ENCODE measurements at places on chromosomes 5 and 9.

- DNase-seq = no peak
These were observed 55.7 kb upstream of the DPYSL3 start for GRCh38 chr5:147565524-147565923.

DNA sequence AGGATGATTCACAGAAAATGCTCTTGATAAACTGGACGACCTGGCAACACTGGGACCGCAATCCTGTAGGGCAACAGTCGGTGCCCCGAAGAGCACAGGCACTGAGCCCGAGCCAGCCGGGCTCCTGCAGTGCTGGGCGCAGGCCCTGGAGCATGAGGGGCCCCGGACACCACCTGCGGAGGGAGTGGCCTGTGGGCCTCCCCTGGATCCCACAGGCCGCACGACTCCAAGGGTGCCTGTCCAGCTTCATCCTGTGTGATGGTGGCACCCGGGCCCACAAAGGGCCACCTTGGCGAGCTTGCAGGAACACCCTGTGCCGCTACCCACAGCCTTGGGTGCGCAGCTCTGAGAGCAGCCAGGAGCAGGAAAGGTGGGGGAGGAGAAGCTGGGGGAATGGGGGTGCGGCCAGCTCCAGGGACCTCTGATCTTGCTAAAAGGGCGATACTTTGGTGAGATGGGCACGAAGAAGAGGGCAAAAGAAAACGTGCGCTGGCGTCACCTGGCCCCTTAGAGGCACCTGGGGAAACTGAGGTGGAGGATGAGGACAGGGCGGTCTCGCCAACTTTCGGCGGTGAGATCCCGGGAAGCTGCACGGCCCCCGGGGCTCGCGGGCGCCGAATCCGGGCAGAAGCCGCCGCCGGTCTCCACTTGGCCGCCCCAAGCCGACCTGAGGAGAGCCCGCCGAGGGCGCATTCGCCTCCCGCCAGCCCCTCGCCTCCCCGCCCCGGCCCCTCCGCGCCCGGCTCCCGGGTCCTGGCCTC, 722 bp downstream of the TBC1D9B start:
- no peak for DNase-seq

- no peak for DNase-seq
These were observed 343.4 kb downstream of the ARHGEF28 start for GRCh38 chr5:73969195-73970036.

GRCh38 chr5:120778491-120779484, 314.7 kb downstream of the PRR16 start:
- peak; percentile 52 for DNase-seq

DNA sequence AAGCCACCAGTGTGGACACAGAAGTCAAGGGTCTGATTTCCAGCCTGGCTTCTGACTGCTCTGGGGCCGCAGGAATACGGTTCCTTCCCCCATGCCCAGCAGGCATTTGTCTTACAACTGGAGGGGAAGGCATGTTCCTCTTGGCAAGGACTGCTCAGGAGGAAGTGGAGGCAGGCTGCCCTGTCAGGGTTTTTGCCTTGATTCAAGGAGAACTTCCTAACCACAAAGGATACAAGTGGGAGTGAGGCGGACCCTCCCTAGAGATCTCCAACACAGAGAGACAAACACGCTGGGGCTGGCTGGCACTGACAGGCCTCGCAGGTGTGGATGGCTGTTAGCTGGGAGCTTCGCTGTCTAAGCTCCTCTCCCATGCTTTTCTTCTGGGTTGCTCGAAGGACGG, 19.1 kb downstream of the TGFBI start:
- no peak for DNase-seq

GRCh38 chr5:3392306-3392939, 203.2 kb upstream of the IRX1 start:
- no peak for DNase-seq

DNA sequence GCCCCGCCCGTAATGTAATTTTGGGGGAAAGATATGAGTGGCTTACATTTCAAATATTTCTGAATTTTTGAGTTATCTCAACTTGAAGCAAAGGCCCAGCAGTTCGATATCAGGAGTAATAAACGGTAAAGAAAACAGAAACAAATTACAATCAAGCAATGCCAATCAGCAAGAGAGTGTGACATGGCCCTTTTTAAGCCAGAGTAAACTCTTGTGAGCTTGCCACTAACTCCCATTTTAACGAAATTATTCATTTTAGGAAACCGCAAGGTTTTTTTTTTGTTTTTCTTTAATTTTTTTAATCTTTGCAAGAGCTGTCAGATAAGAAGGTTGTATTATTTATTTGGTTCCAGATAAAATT, 17.6 kb upstream of the CDK7 start:
- DNase-seq = no peak

GRCh38 chr5:80172067-80172695, 83.7 kb downstream of the SERINC5 start:
- no peak for DNase-seq

DNA sequence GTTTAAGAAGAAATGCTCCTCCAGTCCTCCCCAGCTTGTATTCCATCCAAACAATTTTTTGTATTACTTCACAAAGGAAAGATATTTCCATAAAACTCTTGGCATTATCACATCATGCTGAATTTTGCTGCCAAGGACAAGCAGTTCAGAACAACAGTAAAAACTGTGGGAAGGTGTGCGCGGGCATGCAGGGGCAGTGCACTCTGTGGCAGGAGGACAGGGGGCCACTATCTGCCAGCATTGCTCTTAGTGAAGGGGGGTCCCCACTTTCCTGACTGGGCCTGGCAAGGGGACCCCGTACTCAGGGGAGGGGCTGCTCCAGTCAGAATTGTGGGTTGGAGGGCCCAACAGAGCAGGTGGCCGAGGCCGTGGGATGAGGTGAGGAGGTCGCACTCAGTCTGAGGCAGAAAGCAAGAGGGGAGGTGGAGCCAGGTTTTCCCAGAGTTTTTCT, 32.8 kb downstream of the ANGPTL2 start:
- DNase-seq = no peak

DNA sequence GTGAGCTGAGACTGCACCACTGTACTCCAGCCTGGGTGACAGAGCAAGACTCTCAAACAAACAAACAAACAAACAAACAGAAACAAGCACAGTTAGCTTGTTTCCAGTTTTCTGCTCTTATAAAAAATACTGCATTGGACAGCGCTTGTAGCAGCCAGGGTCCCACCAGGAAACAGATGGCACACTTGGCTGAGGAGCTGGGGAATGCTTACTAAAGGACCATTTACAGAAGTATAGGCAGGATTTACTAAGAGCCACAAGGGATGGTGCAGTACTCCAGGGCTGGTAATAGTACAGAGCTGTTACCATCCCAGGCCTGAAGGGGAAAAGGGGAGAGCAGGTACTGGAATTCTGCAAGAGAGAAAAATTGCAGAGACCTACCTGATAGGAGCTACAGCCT, 5.2 kb upstream of the ANKS6 start:
- no peak for DNase-seq

DNA sequence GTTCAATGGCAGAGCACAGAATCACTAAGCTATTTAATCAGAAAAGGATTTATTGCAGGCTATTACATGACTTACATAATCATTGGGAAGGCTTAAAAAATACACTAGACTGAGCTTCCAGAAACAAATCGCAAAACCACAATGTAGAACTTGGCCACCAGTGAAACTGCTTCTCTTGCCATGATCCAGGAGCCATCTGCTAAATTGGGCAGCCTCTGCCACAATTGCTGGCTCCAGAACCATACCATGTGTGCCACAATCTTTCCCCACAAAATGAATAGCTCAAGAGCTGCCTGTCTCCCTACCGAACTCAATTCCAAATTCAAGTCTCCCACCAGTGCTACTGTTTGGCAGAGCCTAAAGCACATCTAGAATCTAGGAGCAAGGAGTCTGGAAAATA, 9.8 kb upstream of the ERAP1 start:
- no peak for DNase-seq

DNA sequence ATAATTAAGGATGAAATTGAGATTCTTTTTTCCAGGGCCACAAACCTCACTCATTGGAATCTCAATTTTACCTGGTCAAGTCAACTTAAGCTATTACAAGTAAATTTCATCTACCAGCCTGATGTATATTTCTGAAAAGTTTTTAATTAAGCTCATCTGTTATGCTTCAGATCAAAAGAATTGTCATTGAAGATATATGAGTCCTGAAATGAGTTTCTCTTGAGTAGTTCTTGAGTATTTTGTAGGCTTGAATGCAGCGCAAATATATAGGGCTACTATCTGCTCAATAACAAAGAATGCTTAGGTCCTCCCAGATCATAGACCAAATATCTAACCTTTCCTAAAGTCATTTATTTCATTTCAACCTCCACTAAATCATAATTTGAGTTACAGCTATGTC, 482.2 kb upstream of the ST8SIA4 start:
- no peak for DNase-seq

- no peak for DNase-seq
These were observed 241.2 kb downstream of the FAM114A2 start for GRCh38 chr5:153797484-153797883.

GRCh38 chr9:105144841-105145240, 99.6 kb upstream of the SLC44A1 start:
- no peak for DNase-seq

DNA sequence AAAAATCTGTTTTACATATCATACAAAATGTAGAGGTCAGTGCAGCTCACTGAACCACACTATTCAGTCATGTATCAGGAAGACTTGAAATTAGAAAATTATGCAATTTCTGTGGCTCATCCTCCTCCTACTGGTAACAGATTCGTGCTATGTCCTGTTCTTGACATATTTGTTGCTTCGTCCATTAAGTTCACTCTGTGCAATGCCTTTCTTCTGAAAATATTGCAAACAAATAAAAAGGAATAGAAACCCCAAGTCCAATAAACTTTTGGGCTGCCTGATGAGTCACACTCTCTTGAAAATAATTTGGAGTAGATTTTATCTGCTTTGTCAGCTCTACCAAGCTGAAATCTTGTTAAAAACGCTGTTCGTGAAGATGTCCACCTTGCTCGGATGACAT, 391.2 kb downstream of the RAB3C start:
- no peak for DNase-seq

DNA sequence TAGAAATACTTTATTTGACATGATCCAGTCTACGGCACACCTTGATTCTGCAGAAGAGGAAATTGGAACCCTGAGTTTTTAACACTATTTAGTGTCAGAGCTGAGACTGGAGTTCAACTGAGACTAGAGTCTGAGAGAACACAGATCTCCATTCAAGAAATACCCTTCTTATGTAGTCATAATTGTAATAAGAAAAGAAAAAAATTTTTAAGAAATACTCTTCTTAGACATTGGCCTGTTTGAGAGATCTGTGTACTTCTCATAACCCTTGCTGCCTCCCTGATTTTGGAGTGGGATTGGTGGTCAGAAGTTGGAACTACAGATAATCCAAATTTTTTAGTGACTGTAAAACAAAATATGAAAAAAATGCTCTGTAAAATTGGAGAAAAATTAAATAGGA, 253.4 kb downstream of the ARRDC3 start:
- DNase-seq = no peak

GRCh38 chr9:8494571-8494970, 695.0 kb upstream of the DMAC1 start:
- DNase-seq = no peak

DNA sequence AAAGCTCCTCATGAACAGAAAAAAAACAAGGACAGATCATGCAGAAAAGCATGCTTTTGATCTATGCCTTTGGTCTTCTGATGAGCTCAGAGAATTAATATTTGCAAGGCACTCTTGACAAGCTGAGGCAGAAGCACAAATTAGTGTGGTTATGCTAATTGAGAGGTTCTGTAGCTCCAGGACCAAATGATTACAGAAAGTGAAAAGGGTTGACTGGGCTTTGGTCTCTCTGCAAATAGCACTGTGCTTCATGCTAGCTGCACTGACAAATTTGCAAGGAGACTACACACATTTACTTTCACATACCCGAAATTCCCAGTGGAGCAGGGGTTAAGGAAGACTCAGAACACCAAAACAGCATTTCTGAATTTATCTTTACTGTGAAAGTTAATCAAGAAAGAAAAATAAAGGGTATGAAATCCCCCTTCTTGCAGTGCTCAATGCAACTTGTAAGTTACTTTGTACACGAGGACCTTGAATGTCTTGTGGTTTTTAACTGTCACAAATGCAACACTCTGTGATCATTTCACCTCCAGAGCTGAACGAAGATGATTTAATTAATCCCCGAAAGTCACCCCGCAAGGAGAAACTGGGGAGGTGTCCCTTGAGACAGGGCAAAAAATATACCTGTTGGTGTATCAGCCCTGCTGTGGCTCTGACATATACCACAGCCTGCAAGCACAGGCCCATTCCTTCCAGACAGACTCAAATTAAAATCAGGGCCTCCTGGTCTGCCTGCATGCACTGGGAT, 11.9 kb downstream of the RAPGEF1 start:
- DNase-seq = no peak

GRCh38 chr9:113978725-113979342, 99.3 kb downstream of the AMBP start:
- no peak for DNase-seq

- DNase-seq = peak; percentile 39
These were observed 83.6 kb upstream of the PCSK1 start for GRCh38 chr5:96516631-96517071.

DNA sequence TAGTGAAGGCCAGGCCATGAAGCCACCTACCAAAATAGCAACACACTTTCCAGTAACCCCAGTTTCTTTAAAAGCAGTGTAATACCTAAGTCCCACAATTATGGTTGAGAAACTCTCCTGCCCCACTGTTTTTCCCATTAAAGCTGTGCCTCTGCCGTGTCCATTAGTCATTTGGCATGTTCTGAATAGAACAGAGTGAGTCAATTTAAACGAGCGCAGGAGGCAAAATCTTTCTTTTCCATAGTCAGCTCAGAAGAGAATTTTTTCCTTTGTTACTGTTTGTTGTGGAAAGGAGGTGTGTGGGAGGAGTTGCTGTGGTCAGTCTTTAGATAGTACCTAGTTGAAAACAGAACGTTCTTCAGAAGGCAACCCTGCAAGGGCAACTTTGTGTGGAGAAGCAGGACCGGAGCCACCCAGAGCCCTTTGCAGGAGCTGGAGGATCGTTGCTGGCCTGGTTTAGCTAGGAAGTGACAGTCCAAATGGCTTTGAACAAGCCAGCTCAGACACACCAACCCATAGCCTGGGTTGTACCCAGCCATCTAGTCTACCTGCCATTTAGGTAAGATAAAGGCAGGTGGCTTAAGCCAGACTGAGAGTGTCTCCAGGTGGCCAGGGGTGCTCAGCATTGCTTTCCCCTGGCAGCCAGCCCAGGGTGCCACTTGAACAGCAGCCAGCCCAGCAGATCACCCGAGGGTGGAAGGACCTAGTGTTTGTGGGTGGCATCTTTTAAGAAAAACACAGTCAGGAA, 30.4 kb downstream of the GADD45G start:
- DNase-seq = peak; percentile 19

All from GM04504 (cell line).